Esophagus squamous epithelium (tissue), 5 donors: ENCODE measurements at places on chromosomes 7 and 10.

DNA sequence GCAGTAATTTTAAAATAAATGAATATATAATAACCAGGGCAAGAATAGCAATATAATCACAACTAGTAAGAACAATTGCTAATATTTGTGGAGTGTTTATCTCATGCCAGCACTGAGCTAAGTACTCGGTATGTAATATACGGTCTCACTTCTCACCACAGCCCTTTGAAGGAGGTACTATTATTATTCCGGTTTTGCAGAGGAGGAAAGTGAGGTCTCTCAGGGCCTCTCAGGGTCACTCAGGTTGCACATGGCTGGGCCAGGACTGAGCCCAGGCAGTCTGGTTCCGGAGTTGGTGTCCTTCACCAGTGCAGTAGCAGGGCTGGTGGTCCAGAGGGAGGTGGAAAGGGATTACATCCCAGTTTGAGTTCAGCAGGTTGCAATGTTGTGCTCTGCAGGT lies 80.9 kb downstream of the CHN2 start:
- no peaks in the 10 kb centered on the region for H3K27me3 ChIP-seq
- DNase-seq, result no peak
- no peak overlapping the region for H3K27ac ChIP-seq
- no peaks in the 10 kb centered on the region for H3K36me3 ChIP-seq

- H3K27ac ChIP-seq, result no peak overlapping the region
- H3K4me1 ChIP-seq, result no peaks in the 10 kb centered on the region
- H3K4me3 ChIP-seq, result no peak overlapping the region
- H3K36me3 ChIP-seq, result no peaks in the 10 kb centered on the region
- H3K27me3 ChIP-seq, result no peaks in the 10 kb centered on the region
Measured at GRCh38 chr10:15223174-15223573, 54.7 kb upstream of the NMT2 start.

DNA sequence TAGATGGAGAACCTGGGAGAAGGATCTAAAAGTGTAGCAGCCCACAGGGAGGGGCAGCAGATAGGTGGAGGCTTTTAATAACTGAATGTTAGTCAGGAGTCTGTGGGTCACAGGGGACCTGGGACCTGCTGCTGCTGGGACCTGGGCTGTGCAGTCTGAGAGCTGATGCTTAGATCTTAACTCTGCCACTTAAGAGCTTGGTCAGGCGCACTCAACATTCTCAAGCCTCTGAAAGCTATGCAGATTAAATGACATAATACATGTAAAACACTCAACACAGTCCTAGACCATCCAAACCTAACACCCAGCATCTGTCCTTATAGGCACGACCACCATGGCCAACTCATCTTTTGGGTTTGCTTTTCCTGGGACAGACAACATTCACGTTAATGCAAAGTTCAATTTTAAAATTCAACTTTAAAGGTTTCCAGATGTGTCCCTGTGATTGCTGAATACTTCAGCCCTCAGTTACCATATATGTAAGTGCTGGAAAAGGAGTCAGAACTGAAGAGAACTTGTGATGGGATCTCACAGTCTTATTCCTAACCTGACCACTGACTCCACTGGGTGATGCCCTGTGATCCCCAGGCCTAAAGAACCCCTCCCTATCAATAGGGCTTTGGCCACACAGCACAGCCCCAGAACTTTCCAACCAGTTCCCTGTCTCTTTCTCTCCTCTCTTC lies 321.0 kb downstream of the PLXNA4 start:
- peaks cover 5% of the 10 kb centered on the region for H3K4me1 ChIP-seq
- no peak for DNase-seq

- DNase-seq, result no peak
- H3K27me3 ChIP-seq, result no peaks in the 10 kb centered on the region
- no peaks in the 10 kb centered on the region for H3K4me1 ChIP-seq
- H3K27ac ChIP-seq, result no peak overlapping the region
- no peak overlapping the region for H3K4me3 ChIP-seq
- no peaks in the 10 kb centered on the region for H3K36me3 ChIP-seq
Measured at GRCh38 chr7:112748381-112748780, 41.8 kb downstream of the TMEM168 start.

GRCh38 chr10:96093948-96094347 lies 36.1 kb upstream of the ZNF518A start:
- H3K27me3 ChIP-seq, result peaks cover 5% of the 10 kb centered on the region
- DNase-seq, result no peak
- peaks cover 12% of the 10 kb centered on the region for H3K4me1 ChIP-seq
- H3K4me3 ChIP-seq, result no peak overlapping the region

- H3K27me3 ChIP-seq, result no peaks in the 10 kb centered on the region
- peaks cover 100% of the 10 kb centered on the region for H3K36me3 ChIP-seq
- no peak for DNase-seq
- H3K4me1 ChIP-seq, result peaks cover 13% of the 10 kb centered on the region
Measured at GRCh38 chr7:112462236-112462635, 12.0 kb downstream of the IFRD1 start.

GRCh38 chr10:99555825-99556523 lies 23.2 kb downstream of the NKX2-3 start:
- no peaks in the 10 kb centered on the region for H3K36me3 ChIP-seq
- no peak for DNase-seq
- no peak overlapping the region for H3K4me3 ChIP-seq
- H3K27ac ChIP-seq, result no peak overlapping the region

DNA sequence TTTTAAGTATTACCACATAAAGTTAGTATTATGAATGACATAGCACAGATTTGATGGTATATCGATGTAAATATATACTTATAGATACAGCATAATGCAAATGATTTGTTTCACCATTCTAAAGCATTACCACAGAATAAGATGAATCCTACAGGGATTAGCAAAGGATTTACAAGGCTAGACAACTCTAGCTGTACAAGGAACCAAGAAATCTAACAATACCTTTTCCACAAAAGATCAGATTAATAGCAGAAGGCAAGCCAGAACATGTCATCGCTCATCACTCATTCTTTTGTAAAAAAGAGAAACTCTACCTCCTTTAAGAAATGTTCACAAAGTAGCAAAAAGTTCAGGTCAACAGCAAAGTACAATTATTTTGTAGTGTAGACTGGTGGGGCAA lies 105.1 kb upstream of the ANK3 start:
- H3K4me1 ChIP-seq, result peaks cover 18% of the 10 kb centered on the region
- H3K27me3 ChIP-seq, result no peaks in the 10 kb centered on the region
- H3K4me3 ChIP-seq, result no peak overlapping the region
- H3K36me3 ChIP-seq, result no peaks in the 10 kb centered on the region

GRCh38 chr7:155852426-155853301 lies 40.4 kb upstream of the SHH start:
- no peaks in the 10 kb centered on the region for H3K27me3 ChIP-seq
- H3K36me3 ChIP-seq, result no peaks in the 10 kb centered on the region
- no peak overlapping the region for H3K27ac ChIP-seq
- H3K4me1 ChIP-seq, result no peaks in the 10 kb centered on the region
- no peak for DNase-seq

DNA sequence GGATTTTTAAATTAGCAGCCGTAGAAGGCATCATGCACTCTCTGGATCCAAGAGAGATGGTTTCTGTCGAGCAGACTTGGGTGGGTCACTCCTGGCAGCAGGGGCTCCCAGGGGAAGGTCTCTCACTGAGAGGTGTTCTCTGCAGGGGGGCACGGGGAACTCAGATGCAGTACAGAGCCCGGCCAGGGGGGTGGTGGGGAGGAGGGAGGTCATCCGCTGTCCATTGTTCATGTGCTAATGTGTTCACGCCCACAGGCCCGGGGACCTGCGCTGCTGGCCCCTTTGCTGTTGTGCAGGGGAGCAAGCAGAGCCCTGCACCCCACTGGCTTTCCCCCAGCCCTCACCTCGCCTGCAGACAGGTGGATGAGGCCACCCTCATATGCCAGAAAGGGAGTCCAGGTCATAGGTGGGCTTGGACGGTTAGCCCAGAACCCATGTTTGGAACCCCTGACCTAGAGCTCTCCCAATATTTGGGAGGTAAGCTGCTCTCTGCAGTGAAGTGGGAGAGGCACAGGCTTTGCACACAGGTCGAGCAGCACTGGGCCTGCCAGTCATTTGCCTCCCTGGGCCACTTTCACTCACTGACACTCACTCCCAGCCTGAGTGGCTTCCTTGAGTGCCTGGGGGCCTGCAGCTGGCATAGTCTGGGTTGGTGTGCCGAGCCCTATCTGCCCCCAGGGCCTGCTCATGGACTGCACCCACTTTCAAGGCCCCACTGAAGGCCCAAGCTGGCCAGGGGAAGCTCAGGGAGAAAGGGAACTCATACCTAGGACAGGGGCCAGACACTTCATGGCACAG lies 12.6 kb upstream of the TBRG4 start:
- no peak overlapping the region for H3K27ac ChIP-seq
- no peak for DNase-seq
- no peaks in the 10 kb centered on the region for H3K27me3 ChIP-seq
- H3K4me1 ChIP-seq, result no peaks in the 10 kb centered on the region
- no peak overlapping the region for H3K4me3 ChIP-seq

- no peaks in the 10 kb centered on the region for H3K27me3 ChIP-seq
- DNase-seq, result no peak
- H3K4me1 ChIP-seq, result no peaks in the 10 kb centered on the region
Measured at GRCh38 chr7:46630031-46630430, 709.0 kb upstream of the IGFBP3 start.

GRCh38 chr10:21173802-21174714 lies 276.9 kb upstream of the NEBL start:
- peak overlapping the region; percentile 74 for H3K4me3 ChIP-seq
- H3K36me3 ChIP-seq, result no peaks in the 10 kb centered on the region
- DNase-seq, result no peak
- H3K27me3 ChIP-seq, result no peaks in the 10 kb centered on the region

- no peaks in the 10 kb centered on the region for H3K27me3 ChIP-seq
- H3K4me3 ChIP-seq, result no peak overlapping the region
- H3K36me3 ChIP-seq, result no peaks in the 10 kb centered on the region
- no peak for DNase-seq
- no peaks in the 10 kb centered on the region for H3K4me1 ChIP-seq
- H3K27ac ChIP-seq, result no peak overlapping the region
Measured at GRCh38 chr7:23093111-23093510, 12.5 kb upstream of the KLHL7 start.

- peak overlapping the region; percentile 88 for H3K27ac ChIP-seq
- no peak for DNase-seq
- H3K4me3 ChIP-seq, result no peak overlapping the region
- H3K4me1 ChIP-seq, result peaks cover 36% of the 10 kb centered on the region
- no peaks in the 10 kb centered on the region for H3K36me3 ChIP-seq
- H3K27me3 ChIP-seq, result no peaks in the 10 kb centered on the region
Measured at GRCh38 chr10:89278034-89278535, 23.8 kb upstream of the IFIT2 start.

DNA sequence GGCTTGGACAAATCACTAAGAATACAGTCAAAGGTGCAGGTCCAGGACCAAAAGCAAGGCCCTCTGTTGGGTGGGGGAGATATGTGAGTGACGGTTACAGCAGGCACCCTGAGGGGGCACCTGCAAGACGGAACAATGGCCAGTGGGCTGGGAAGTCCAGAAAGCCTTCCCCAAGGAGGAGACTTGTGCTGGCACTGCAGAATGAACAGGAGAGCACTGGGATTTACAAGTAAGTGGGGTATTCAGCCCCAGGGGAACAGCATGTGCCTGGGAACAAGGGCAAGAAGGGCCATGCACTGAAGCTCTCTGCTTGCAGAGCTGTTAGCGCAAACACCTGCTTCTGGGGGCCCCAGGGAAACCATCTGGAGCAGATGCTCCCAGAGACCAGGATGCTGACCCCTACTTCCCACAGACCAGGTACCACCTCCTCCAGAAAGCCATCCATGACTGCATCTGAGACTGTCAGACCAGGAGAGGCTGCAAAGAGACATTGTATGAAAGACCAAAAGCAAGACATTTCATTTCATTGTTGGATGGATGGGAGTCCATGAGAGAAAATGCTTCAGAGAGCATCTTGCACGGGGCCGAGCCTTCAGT lies 24.6 kb upstream of the ZMIZ1 start:
- no peak for DNase-seq
- peaks cover 19% of the 10 kb centered on the region for H3K4me1 ChIP-seq
- no peaks in the 10 kb centered on the region for H3K27me3 ChIP-seq
- no peaks in the 10 kb centered on the region for H3K36me3 ChIP-seq

GRCh38 chr10:103554488-103555324 lies 61.2 kb downstream of the NEURL1 start:
- H3K4me1 ChIP-seq, result peaks cover 13% of the 10 kb centered on the region
- H3K36me3 ChIP-seq, result no peaks in the 10 kb centered on the region
- no peaks in the 10 kb centered on the region for H3K27me3 ChIP-seq
- no peak for DNase-seq

GRCh38 chr10:4053940-4054339 lies 268.9 kb upstream of the KLF6 start:
- peaks cover 13% of the 10 kb centered on the region for H3K4me1 ChIP-seq
- H3K27me3 ChIP-seq, result no peaks in the 10 kb centered on the region
- H3K36me3 ChIP-seq, result no peaks in the 10 kb centered on the region

- H3K4me1 ChIP-seq, result peaks cover 27% of the 10 kb centered on the region
- H3K27ac ChIP-seq, result peak overlapping the region; percentile 34
- no peak for DNase-seq
- H3K4me3 ChIP-seq, result no peak overlapping the region
Measured at GRCh38 chr7:116782177-116782711, 80.1 kb upstream of the CAPZA2 start.

GRCh38 chr10:43117777-43118583 lies 20.3 kb upstream of the CSGALNACT2 start:
- H3K27me3 ChIP-seq, result no peaks in the 10 kb centered on the region
- H3K4me3 ChIP-seq, result no peak overlapping the region
- H3K36me3 ChIP-seq, result no peaks in the 10 kb centered on the region
- H3K4me1 ChIP-seq, result peaks cover 3% of the 10 kb centered on the region
- no peak overlapping the region for H3K27ac ChIP-seq
- no peak for DNase-seq

DNA sequence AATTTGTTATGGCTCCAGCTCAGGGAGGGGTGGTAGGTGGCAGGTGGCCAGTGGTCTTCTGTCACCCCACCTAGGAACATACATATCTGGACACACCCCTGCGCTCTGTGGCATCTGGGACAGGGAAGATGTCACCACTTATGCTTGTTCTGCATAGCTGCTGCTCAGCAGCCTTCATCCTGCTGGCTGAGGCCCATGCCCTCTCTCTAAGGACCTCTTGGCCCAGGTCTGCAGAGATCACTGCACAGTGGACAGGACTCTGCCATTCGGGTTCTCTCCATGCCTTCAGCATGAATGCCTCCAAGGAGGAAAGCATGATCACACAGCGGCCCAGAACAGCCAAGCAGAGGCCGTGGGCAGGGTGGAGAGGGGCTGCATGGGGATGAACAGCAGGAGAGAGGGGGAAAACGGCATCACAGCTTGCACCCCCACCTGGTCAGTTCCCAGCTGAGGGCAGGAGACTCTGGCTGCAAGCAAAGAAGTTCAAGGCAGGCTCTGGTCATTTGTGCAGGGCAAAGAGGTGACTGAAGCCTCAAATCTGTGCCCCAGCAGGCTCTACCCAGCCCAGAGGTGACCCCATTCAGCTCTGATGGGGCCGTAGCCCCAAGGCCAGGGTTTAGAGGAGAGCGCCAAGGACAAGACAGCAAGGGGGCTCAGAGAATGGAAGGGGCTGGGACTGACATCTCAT lies 47.8 kb upstream of the GDF10 start:
- no peaks in the 10 kb centered on the region for H3K36me3 ChIP-seq
- H3K27me3 ChIP-seq, result no peaks in the 10 kb centered on the region
- no peak overlapping the region for H3K27ac ChIP-seq
- H3K4me1 ChIP-seq, result no peaks in the 10 kb centered on the region
- DNase-seq, result no peak
